Ascending aorta (tissue), 2 donors: ENCODE measurements at places on chromosomes 1 and 21. TPM values are rescaled to one million over a fixed set of nuclear protein-coding genes. Genes with fewer than 3 reads are reported as not detected.

TSACC gene
- total RNA-seq: not detected

RNPC3 gene
- total RNA-seq: 3.9 TPM

TMEM82 gene
- total RNA-seq: not detected

FCER1A gene
- total RNA-seq: not detected
